ENCODE measurements at places on chromosomes 3 and 15.

- DNase-seq: no peak
These were observed 62.1 kb downstream of the ETV5 start for GRCh38 chr3:186046838-186047237.

- DNase-seq: no peak
These were observed 36.9 kb downstream of the DNASE1L3 start for GRCh38 chr3:58173669-58174398.

- DNase-seq: no peak
These were observed 218.6 kb downstream of the THSD4 start for GRCh38 chr15:71333839-71334238.

GRCh38 chr15:67715170-67715569 is 110.1 kb upstream of the SKOR1 start:
- DNase-seq: no peak

- no peak for DNase-seq
These were observed 52.4 kb downstream of the CDC25A start for GRCh38 chr3:48135552-48136495.

- DNase-seq: no peak
These were observed 169.7 kb upstream of the AGTR1 start for GRCh38 chr3:148528024-148528423.

- no peak for DNase-seq
These were observed 1.7 kb downstream of the HOMER2 start for GRCh38 chr15:82950746-82951370.
